IMR-90 (cell line): ENCODE measurements at places on chromosomes 5 and 9. TPM values are rescaled to one million over a fixed set of nuclear protein-coding genes. Genes with fewer than 3 reads are reported as not detected.
A peak's percentile ranks its signal among the peaks of the same experiment; 100 is the strongest.

CATSPER3 gene
- under 0.01 TPM in 1 of 2 replicates, not detected in the other for total RNA-seq

FOXD4 gene
- 0.18 TPM in 1 of 2 replicates, not detected in the other for total RNA-seq

DNA sequence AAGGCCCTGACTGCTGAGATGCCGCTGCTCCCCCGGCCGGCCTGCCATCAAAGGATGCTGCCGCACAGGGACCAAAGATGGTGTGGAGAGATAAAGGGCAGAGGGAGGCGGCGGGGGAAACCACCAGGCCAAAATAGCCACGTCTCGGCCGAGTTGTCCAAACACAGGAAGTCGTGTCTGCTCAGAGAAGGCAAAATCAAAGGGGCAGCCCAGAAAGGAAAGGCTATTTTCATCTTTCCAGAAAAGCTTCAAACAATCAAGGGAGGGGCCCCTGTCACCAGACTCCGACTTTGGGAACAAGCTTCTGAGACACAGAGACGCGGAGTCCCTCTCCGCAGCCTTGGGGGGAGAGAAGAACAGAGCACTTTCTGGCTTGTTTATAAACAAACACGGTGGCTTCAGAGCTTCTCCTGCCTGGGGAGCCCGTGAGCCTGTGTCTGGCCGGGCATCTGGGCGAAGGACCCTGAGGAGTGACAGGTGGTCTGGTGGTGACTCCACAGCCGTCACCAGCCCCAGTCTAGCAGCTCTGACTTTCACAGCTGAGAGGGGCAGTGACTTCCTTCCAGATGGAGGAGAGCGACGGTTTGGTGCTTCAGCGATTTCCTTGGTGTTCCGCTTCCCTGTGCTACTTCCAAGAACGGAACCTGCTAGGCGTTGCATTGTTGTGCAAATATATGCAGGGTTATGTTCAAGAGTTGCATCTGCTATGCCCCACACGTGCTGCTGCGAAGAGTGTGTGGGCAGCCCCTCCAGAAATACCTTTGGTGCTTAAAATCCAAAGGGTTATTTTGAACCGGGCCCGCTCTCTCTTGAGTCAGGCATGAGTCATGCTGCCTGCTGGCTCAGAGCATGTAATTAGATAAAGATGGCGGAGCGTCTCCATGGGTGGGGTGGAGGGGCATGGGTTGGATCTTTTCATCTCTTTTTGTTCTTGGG lies 24.0 kb downstream of the ADAMTSL2 start:
- peak; percentile 85 for DNase-seq

GRCh38 chr9:136345281-136346156 lies 18.0 kb downstream of the DNLZ start:
- no peak for DNase-seq

GRCh38 chr5:167305591-167306213 lies 985.7 kb upstream of the WWC1 start:
- DNase-seq = no peak

GRCh38 chr9:86062845-86063693 lies 36.3 kb downstream of the GOLM1 start:
- DNase-seq = no peak

GRCh38 chr9:84317563-84317962 lies 23.0 kb downstream of the SLC28A3 start:
- DNase-seq = no peak

DNA sequence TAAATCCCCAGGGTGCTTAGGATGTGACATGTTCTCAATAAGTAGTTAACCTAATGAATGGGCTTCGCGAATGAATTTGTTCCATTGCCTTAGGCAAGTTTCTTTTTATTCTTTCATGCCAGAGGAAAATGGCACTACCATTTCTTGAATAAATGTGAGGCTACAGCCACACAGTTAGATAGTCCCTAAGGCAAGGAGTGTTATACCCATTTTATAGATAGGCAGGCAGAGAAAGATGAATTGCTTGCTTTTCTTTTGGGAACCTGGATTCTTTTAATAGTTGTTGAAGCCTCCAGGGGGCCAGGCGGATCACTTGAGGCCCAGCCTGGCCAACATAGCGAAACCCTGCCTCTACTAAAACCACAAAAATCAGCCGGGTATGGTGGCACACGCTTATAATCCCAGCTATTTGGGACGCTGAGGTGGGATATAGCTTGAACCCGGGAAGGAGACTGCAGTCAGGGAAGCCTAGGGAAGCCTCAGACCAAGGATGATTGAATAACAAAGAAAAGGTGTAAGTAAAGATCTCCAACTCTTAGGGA lies 943 bp downstream of the NOP16 start:
- no peak for DNase-seq

DNA sequence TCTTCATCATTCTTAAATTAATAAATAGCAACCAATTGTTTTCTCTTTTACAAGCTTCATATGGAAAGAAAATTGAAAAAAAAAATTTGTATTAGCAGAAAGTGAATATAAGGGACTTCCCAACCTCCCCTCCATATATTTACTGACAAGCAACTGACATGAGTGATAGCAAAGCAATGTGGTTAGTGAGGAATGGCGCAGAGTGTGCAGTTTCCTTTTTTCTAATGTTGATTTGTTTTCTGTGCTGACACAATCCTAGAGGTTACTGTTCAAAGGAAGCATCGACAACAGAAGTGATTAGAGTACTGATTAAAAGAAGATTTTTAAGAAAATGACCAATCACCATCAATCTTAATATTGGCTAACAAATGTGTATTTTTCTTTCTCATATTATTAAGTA lies 1.7 kb upstream of the PTGER4 start:
- no peak for DNase-seq

DNA sequence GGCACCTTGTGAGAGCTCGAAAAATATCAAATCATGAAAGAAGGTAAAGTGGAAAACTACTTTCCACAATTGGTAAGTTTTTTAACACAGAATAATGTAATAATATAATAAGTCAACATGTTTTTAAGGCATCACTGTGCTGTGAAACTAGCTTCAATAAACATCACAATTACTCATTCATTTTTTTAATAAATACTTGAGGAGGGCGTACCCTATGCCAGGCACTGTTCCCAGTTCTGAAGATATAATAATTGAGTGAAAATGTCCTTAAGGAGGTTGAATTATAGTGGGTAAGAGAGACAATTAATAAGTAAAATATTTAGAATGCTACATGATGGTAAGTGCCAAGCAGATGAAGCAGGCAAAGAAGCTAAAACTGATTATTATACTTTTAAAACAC lies 381.4 kb downstream of the ELAVL2 start:
- DNase-seq = no peak

GRCh38 chr9:133612816-133613215 lies 3.6 kb upstream of the FAM163B start:
- DNase-seq = no peak

- DNase-seq = no peak
These were observed 772.1 kb upstream of the DMAC1 start for GRCh38 chr9:8571643-8572042.

DNA sequence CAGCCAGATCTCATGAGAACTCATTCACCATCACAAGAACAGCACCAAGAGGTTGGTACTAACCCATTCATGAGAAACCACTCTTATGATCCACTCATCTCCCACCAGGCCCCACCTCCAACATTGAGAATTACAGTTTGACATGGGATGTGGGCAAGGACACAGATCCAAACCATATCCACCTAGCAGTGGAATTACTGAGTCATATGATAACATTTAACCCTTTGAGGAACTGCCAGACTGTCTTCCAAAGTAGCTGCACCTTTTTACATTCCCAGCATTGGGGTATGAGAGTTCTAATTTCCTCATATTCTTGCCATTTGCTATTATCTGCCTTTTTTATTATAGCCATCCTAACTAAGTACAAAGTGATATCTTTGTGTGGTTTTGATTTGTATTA lies 51.9 kb downstream of the CTNNA1 start:
- DNase-seq = no peak

DNA sequence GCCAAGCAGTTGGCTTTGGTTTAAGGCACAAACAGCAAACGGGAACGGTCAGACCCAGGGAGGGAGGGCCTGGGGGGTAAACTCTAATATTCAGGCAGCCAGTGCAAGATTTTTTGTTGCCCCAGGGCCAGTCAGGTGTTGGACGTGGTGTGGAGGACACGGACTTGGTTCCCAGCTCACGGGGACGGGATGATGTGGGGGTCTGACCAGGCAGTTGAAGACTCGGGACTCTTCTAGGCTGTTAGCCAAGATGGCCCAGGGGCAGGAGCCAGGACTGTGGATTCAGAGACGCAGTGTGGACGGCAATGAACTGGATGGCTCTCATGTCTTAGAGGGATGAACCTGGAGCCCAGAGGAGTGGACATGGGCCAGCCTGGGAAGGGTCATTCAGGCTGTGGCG lies 169.2 kb downstream of the C9orf50 start:
- DNase-seq = no peak
